ENCODE measurements at places on chromosomes 13 and 19.

DNA sequence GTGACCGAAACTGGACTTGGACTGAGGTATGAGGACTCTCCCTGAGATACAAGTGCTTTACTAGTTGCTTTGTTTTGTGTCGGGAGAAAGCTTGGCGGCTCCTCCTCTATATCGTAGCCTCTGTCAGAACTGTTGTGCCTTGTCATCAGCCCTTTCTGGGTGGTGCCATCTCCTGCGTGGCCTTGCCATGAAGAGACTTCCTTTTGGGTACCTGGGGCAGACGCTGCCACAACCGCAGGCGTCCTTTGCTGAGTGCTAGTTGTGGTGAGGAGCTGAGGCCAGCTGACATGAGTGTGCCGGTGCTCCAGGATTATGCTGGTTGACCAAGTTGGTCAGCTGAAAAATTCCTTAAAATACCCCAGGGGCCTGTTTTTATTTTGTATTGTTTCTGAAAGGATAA is 124.5 kb downstream of the AKAP11 start:
- no peak for DNase-seq

DNA sequence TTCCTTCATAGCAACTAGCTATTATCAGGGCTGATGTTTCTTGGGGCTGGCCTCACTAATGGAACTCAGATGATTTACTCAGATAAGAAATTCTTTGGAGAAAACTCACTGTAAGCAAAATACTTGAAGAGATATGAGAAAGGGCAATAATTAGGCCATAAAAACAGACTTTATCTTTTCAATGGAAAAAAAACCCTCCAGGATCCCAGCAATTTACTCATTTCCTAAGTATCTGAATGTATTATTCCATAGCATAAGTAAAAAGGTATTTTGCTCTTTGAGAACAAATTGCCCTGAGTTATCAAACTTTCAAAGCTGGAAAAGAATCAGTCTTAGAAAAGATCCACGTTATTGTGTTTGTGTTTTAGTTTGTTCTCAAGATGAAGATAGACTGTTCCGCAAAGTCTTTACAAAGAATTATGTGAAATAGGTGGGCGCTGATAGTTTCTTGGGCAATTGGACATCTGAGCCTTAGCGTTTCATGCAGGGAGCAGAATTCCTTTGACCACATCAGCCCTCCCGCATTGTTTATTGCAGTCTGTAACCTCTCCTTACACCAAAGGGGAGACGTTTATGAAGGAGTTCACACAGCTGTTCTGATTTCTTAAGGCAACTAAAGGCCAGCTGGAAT is 29.1 kb upstream of the CSNK1A1L start:
- peak; percentile 10 for DNase-seq

GRCh38 chr13:113292021-113292862 is 4.8 kb upstream of the LAMP1 start:
- no peak for DNase-seq

DNA sequence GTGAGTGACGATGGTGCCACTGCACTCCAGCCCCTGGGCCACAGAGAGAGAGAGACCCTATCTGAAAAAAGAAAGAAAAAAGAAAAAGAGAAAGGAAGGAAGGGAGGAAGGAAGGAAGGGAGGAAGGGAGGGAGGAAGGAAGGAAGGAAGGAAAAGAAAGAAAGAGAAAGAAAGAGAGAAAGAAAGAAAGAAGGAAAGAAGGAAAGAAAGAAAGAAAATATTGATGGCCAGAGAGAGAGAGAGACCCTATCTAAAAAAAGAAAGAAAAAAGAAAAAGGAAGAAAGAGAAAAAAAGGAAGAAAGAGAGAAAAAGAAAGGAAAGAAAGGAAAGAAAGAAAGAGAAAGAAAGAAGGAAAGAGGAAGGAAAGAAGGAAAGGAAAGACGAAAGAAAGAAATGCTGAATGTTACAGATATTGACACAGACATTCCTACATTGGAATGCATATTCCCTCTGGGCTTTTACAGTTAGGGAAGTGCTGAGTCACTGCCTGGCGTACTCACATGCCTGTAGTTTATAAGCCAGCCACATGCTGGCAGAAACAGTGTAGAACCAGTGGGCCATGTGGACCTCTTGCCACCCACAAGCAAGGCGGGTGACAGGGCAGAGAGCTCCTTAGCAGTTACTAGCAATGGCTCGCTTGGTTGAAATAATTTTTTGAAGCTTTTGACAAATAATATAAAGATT is 34.6 kb upstream of the SLC46A3 start:
- peak; percentile 49 for DNase-seq

DNA sequence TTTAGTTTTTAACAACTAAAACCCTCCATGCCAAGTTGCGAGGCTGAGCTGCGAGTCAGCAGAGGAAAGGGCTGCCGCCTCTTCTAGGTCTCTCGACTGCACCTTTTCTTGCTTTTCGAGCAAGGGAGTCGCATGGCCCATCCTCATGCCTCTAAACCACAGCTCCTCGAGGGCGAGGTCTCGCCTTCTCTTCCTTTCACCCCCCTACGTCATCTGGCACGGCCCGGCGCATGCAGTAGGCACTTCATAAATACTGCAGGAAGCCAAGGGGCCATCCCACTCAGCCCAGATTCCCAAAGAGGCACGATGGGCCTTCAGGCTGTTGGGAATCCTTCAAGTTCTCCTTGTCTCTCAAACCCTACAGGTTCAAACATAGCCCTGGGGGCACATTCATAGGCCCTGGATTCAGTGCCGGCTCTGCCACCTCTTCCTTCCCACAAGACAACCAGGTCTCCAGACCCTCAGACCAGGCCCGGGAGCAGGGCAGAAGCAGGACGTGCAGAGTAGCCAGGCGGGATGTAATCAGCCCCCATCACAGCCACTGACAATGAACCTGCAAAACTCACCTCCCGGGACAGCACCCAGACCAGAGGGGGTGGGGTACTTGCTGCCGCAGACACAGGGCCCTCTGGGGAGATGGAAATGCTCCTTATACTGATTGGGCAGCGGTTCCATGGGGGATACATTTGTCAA is 41.7 kb downstream of the GGACT start:
- no peak for DNase-seq

DNA sequence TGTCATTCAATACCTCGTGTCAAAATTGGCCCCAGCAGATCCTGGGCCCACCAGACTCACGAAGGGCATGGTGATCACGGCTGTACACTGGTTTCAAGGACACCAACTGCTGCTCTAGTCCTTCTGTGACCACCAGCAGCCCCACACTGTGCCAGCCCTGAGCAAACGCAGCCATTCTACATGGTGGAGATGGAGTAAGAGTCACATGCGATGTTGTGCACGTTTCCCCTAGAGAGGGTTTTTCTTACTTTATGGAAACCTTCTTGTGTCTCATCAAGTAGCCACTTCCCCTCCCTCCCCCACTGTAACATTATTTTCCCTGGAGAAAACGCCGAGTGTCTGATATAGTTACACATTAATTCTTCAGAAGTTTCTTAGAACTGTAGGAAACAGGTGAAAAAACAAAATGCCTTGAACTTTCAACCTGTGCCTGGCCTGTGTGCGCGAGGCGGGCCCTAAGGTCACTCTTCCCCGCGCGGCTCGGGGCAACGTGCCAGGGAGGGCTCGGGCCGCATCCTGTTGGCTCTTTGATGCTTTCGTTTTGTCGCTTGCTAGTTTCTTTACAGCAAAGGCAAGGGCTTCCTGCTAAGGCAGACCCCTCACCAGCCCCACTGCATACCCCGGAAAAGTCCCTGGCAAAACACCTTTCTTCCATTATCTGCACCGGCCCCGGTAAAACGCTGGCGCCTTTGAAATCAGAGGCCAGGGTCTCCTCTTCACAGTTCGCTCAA is 44.6 kb downstream of the GGACT start:
- DNase-seq = no peak

GRCh38 chr13:83215627-83216026 is 666.6 kb downstream of the SLITRK1 start:
- DNase-seq = no peak

GRCh38 chr13:30024125-30024865 is 173.9 kb upstream of the UBL3 start:
- no peak for DNase-seq

GRCh38 chr19:39251846-39252245 is 3.2 kb upstream of the IFNL4 start:
- DNase-seq = no peak

DNA sequence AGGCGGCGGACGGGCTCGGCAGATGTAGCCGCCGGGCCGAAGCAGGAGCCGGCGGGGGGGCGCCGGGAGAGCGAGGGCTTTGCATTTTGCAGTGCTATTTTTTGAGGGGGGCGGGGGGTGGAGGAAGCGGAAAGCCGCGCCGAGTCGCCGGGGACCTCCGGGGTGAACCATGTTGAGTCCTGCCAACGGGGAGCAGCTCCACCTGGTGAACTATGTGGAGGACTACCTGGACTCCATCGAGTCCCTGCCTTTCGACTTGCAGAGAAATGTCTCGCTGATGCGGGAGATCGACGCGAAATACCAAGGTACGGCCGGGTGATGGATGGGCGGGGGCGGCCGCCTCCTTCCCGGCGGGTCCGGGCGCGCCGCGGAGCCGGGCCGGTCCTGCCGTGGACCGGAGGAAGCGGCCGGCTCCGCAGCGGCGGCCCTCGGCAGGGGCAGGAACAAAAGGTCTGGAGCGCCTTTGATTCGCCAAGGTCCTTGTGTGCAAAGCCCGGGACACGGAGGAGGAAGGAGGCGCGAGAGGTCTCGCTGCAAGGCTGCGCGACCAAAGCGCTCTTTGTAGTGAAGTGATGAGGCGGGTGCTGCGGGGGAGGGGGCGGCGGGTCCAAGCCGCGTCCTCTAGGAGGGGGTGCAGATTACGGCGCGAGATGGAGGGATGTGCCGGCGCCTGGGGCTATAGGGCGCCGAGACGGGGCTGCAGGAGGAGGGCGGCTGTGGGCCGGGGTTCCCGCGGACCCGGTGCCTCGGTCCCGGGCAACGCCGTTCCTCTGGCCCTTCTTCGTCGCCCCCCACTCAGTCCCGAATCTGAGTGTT is 689 bp downstream of the ING1 start:
- no peak for DNase-seq

DNA sequence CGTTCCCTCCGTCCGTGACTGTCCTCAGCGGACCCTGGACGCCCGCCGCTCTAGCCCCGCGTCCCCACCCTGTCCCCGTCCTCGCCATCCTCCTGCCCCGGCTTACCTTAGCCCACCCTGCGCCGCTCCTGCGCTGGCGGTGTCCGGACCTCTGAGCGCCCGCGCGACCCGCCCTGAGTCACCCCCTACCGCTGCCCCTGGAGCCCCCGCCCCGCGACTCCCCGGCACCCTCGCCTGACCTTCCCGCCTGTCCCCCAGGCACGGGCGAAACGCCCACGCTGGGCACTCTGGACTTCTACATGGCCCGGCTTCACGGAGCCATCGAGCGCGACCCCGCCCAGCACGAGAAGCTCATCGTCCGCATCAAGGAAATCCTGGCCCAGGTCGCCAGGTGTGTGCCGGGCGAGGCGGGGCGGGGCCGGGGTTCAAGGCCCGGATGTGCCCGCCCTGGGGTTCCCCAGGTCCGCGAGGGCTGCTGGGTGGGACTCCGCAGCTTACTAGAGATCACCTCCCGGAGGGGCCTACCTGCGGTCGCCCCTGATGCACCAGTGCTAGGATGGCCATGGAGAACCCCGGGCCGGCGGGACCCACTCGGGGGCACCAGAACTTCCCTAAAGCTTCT is 5.1 kb downstream of the HMG20B start:
- DNase-seq = no peak

DNA sequence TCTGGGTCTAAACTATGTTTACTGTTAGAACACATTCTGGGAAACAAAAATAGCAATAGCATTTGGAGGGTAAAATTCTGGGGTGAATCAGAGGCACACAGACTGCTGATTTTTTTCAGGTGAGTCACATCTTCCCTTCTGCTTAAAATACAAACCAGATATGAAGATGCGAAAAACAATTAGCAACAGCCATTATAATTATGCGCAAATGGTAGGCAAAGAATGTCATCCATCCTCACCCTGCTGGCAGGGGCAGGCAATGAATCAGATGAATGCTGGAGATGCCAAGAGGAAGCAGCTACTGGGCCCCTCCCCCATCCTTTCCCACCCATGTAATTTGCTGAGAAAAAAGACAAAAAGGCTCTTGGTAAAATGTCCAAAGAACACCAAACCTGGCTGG is 282.9 kb downstream of the KLF5 start:
- peak; percentile 62 for DNase-seq

- DNase-seq = no peak
These were observed 27.1 kb downstream of the PIBF1 start for GRCh38 chr13:72808917-72809500.

GRCh38 chr19:57443121-57443696 is 8.1 kb downstream of the ZNF749 start:
- no peak for DNase-seq

DNA sequence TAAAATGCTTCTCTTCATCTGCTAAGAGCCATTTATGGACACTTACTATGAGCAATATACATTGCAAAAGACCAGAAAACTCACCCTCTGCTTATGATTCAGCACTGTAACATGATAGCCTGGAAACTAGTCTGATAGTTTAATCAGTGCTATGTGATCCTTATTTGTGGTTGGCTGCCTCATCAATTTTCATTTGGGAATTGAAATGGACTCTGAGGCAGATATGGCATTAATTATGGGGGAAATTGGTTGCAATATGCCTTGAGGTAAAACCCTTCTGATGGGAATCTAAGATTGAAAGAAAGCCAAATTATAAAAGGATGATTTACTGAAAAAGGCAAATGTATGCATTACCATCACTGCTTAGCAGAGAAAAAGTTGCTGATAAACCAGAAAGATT is 33.5 kb downstream of the FAM216B start:
- peak; percentile 53 for DNase-seq

DNA sequence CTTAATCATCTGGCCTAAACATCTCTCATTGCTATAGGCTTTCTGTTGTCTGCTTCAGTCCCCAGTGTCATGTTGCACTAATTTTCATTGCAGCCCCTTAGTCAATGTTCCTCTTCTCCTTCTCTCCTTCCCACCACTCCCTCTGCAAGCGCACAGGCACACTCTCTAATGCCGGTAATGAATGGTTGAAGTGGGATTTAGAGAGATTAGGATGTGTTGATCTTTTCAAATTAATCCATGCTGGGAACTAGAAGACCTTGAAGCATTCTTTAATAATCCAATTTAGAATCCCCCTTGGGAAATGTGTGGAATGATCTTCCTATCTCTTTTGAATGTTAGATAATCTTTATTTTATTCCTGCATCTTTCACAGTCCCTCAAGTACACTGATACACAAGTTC is 33.2 kb upstream of the NDFIP2 start:
- DNase-seq = no peak

DNA sequence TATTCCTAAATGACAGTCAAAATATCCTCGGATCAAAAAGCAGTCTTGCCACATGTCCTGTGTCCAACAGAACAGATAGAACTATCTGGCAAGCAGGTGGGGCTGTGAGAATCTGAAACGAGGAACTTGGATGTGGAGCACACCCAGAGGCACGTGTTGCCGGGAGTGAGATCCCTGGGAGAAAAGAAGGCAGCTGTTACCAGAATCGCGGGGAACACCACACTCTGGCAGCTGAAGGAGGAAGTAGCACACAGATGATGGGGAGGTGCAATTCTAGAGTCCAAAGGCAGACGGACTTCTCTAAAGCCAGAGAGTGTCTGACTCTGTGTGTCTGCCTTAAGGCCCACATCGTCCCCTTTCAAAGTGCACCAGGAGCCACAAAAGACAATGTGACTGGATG is 22.3 kb downstream of the SLC7A1 start:
- DNase-seq = no peak

GRCh38 chr13:44403461-44404056 is 29.9 kb downstream of the SERP2 start:
- no peak for DNase-seq

GRCh38 chr13:110722971-110723370 is 9.5 kb downstream of the ING1 start:
- no peak for DNase-seq
